Stimulated activated CD8-positive, alpha-beta memory T cell treated with anti-CD3 and anti-CD28 coated beads, Interleukin-4, amount 100 ng/mL, for 4 hours (primary cell): ENCODE measurements at places on chromosomes 5 and 9.

DNA sequence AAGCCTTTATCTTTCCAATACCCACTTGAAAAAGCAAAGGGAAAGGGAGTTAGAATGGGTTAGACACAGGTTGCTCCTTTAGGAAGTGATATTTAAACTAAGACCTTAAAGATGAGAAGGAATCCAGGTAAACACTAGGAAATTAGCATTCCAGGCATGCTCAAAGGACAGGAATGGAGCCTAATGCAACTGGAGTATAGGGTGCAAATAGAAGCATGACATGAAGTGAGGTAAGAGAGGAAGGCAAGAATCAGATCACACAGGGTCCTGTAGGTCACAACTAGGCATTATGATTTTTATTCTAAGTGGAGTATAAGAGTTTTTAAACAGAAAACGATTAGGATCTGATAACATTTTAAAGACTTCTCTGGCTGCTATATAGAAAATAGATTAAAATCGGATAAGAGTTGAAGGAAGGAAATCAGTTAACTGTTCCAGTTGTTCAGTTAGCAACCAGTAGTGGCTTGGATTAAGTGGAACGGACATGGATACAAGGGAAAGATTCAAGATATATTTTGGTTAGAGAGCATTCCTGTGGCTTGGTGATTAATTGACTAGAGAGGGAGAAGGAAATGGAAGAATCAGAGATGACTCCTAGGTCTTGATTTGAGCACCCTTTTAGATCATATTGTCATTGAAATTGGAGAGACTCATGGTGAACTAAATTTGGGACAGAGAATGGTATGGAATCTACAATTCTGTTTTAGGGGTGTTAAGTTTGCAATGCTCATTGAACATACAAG, 95.9 kb downstream of the FBXO4 start:
- no peak for DNase-seq

DNA sequence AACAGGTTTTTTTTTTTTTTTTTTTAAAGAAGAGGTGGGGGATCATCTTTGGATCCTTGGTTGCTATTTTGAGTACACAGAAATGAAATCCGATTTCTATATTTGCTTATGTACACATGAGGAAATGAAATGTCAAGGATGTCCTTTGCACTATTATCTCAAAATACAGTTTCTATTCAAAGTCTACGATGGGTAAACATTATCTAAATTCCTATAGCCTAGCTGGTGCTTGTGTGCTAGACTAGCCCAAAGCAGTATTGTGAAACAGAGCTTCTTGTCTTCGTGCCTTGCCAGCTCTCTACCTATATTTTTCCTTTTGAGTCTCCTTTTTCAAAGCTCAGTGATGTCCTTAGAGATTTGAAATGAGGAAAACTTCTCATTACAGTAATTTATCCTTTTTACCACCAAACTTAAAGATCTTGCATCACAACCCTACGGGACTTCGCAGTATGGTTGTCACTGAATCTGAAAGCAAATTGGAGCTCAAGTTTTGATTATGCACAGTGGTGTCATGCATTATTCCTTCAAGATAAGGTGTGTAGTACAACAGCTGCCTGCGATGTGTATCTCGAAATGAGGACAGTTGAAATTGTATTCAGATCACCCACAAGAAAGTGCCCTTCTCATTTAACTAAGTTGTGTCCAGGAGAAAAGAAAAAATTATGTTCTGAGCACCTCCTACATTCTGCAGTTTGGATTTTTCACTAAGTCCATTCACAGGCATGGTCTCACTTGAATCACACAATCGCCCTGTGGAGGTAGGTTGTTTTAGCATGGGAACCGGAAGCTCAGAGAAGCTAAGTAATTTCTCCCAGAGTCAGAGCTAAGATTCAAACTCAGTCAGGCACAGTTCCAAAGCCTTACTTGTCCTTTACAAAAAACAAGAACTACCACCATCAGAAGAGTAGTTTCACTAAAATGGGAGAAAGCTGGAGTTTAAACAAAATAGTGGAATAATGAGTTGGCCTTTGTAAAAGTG, 379.0 kb downstream of the GLIS3 start:
- no peak for DNase-seq

- no peak for DNase-seq
These were observed 97.8 kb downstream of the MED10 start for GRCh38 chr5:6280425-6281100.

GRCh38 chr5:58466939-58467338, 7.1 kb upstream of the PLK2 start:
- no peak for DNase-seq

DNA sequence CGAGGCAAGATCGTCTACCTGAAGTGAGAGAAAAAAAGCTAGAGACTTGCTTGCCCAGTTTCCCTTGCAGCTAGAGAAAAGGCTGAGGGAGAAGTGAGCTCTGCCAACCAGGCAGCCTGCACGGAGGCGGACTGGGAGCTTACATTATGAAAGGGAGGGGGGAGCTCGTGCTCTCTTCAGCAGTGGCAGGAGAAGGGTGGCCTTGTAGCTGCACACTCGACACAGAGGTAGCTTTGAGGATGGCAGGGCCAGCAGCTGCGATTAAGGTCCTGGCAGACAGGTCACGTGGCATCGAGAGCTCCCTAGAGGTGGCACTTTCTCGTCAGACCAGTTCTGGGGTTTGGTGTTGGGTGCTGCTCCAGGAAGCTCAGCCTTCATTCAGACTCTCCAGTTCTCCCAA, 26.7 kb downstream of the APBA1 start:
- DNase-seq = no peak

DNA sequence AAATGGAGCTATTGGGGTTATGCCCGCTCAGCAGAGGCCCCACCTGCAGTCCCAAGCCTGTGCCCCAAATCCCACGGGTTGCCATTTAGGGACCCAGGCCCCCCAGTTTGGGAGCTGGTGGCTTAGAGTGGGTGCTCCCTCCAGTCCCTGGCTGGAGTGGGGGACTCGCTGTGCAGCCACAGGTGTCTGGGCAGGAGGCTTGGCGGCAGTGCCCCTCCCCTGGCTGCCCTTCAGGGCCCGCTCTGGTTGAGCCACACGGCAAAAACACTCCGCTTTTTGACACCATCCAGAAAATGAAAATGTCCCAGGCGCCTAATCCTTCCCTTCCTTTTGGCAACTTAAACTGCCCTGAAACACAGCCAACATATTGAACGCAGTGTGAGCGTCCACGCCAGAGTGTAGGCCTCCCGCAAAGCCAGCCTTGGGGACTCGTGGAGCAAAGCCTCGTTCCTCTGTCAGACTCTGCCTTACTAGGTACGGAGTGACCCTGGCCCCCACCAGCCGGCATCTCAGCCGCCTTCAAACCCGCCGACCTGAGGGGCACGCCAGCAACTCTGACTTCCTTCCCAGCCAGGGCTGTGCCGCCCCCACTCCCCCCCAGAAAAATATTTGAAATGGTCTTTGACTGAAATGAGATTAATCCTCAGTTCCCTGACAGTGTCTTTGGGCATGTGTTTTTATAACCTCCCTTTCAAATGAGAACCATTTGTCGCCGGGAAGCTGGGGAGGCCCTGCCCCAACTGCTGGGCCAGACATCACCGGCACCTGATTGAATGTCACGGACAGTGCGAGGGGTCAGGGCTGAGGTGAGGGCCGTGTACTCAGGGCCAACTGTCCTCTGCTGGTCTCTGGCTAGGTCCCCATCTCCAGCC, 98.5 kb upstream of the LMX1B start:
- DNase-seq = no peak

- no peak for DNase-seq
These were observed 64.7 kb downstream of the RXRA start for GRCh38 chr9:134390947-134391318.

- DNase-seq = no peak
These were observed 16.5 kb upstream of the TMED9 start for GRCh38 chr5:177575488-177575887.

DNA sequence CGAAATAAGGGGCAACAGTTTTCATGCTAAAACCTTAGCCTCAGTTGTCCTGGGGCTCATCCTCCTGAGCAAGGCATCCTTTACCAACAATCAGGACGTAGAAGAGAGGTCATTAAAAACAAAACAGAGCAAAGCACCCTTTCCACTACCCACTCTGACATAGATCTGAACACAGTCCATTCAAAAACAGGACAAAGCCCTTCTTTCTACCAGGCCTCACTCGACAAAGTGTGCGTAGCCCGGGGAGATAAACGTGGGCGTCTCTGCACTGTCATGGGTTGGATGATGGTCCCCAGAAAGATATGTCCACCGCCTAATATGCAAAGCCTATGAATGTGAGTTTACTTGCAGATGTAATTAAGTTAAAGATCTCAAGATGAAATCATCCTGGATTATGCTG, 60.6 kb upstream of the TAS2R1 start:
- DNase-seq = no peak

DNA sequence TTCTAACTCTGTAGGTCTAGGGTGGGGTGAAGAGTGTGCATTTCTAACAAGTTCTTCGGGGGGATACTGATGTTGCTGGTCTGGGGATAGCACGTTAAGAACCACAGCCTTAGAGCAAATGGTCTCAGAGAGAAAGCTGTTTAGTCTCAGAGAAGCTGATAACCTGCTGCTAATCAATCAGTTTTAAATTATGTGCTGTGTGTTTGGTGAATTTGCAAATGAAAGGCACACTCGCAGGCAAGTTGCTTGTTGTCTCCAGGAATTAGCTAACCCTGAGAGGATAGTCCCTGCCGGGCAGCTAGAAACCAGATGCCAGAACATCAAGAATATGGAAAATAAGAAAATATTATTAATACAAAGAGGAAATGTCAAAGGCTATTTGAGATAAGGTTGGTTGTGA, 79.2 kb downstream of the DMRT2 start:
- no peak for DNase-seq

DNA sequence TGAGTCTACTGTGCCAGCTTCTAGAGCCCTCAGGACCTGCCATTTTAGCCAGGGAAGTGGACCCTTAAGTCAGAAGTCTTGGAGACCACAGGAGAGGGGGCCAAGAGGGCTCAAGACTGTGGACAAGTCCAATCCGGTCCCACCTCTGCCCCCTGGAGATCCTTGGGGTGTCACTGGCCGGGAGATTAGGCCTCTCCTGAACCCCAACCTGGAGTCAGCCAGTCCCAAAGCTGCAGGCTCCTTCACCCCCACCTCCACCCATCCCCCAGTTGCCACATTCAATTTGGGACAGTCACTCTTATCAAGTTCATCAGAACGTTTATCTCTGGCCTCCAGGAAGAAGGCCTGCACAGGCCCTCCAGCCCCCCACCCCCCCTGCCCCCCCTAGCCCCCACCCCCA, 290 bp downstream of the SLC23A1 start:
- DNase-seq = no peak

- DNase-seq = no peak
These were observed 10.5 kb upstream of the NR4A3 start for GRCh38 chr9:99811172-99811571.

GRCh38 chr9:108609227-108609896, 246.4 kb downstream of the ACTL7B start:
- no peak for DNase-seq

DNA sequence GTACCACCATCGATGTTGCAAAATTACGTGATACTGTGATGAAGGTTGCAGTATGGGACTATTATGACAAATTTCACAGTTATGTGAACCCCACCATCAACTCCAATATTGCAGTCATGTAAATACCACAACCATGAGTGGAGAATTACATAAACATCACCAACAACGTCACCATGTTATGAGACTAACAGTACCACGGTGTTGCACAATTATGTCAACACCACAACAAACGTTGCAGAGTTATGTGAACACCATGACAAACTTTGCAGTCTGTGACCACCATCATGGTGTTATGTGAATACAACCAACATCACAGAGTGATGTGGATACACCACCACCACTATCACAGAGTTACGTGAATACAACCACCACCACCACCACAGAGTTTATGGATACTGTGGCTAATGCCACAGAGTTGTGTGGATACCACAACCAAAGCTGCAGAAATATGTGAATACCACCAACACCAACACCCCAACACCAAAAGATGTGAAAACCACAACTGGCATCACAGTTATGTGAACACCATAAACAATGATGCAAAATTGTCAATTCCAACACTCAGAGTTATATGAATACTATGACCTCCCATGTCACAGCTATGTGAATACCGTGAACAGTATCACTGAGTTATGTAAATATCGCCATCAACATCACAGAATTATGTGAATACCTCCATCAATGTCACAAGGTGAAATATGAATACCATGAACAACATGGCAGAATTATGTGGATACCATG, 62.4 kb downstream of the SHC3 start:
- DNase-seq = no peak

DNA sequence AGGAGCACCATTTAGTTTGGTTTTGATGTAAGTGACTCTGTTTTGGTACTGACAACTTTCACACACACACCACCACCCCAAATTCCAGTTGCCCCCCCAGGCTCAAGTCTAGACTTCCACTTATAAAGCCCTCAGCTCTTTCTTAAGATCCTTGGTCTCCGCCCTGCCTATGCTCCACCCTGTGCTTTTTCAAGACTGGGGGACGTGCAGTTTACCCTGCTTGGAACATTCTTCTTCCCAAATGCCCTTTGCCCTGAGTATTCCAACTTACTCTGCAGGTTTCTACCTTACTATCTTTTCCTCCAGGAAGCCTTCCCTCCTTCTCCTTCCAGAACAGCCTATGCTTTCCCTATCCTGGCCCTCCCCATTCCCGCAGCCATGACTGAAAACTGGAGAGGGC, 1.5 kb upstream of the TRIM14 start:
- DNase-seq = no peak

DNA sequence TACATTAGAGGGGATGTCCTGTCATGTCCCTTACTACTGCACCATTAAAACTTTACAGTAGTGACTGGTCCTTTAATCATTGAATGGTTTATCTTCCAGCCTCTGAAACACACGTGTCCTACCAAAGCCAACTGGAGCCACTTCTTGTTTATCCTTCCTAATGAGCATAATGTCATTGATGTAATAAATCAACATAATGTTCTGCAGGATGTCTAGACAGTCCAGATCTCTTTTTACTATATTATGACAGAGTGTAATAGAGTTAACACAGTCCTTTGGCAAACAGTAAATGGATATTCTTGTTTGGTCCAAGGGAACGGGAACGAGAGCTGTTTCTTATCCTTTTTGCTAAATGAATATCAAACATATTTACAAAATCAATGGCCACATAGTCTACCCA, 88.1 kb upstream of the PTPRD start:
- DNase-seq = no peak

- no peak for DNase-seq
These were observed 365.2 kb downstream of the PDE4D start for GRCh38 chr5:59528202-59528862.

- no peak for DNase-seq
These were observed 950 bp downstream of the RGMB start for GRCh38 chr5:98774192-98775033.

DNA sequence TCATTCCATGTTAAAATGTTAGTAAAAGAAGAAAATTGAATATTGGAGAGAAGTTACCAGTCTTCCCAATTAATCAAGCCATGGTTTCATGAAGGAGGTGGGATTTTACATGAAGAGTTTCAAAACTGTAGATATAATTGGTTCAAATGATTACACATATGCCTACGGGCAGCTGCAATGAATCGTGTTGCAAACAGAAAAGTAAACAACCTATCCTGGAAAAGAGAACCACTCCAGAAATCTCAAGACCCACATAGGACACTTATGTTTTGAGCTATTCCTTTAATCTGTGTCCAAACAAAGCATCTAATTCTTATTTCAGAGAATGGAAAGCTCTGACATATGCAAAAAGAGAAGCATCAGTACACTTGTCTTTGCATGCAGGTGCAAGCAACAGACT, 340.2 kb downstream of the NDUFS4 start:
- DNase-seq = no peak
